ENCODE measurements at places on chromosomes 5 and 9. TPM values are rescaled to one million over a fixed set of nuclear protein-coding genes. Genes with fewer than 3 reads are reported as not detected.

FOXD1 gene
- 0.28 TPM for total RNA-seq

GRCh38 chr9:130289711-130290241, 24.2 kb downstream of the HMCN2 start:
- H3K27ac ChIP-seq = peak overlapping the region; percentile 48
- DNase-seq = no peak
- no peaks in the 10 kb centered on the region for H3K36me3 ChIP-seq

- no peak overlapping the region for H3K27ac ChIP-seq
- no peak overlapping the region for H3K4me3 ChIP-seq
- no peaks in the 10 kb centered on the region for H3K4me1 ChIP-seq
Observed at GRCh38 chr5:23103566-23103965, 250.4 kb upstream of the CDH12 start.

GRCh38 chr5:142725231-142726187, 39.6 kb upstream of the FGF1 start:
- no peaks in the 10 kb centered on the region for H3K36me3 ChIP-seq
- peaks cover 18% of the 10 kb centered on the region for H3K4me1 ChIP-seq
